ENCODE measurements at places on chromosomes 4 and X.

GRCh38 chr4:87939978-87940690 is 35.4 kb upstream of the SPP1 start:
- no peak for DNase-seq

GRCh38 chrX:40504801-40505605 is 75.8 kb upstream of the ATP6AP2 start:
- peak; percentile 50 for DNase-seq

GRCh38 chr4:141159027-141159426 is 25.8 kb upstream of the RNF150 start:
- DNase-seq: no peak

DNA sequence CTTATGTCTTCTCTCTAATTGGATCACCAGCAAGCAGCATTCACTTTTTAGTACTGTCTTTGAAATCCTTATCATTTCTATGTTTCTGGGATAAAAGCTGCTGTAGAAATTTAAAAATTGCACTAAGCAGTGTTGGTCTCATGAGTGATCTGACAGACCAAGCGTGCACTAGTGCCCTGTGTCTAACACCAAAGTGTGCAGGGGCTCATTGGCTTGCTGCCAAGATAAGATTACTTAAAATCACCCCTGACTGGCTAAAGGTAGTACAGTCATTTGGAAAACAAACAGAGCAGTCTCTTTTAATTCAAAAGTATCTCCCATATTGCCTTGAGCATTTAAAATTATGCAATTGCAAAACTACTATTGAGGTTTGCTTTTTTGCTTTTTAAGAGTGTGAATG is 304.6 kb downstream of the ARAP2 start:
- no peak for DNase-seq

- no peak for DNase-seq
Measured at GRCh38 chr4:153937289-153937688, 148.4 kb upstream of the SFRP2 start.

- no peak for DNase-seq
Measured at GRCh38 chr4:127383666-127384065, 249.1 kb upstream of the INTU start.

All from fibroblast of pulmonary artery (primary cell).